ENCODE measurements at places on chromosomes 1 and 21.

GRCh38 chr1:174060090-174060489 lies 37.9 kb upstream of the RC3H1 start:
- no peak for DNase-seq

GRCh38 chr1:47424336-47424982 lies 8.4 kb downstream of the FOXE3 start:
- DNase-seq = no peak

DNA sequence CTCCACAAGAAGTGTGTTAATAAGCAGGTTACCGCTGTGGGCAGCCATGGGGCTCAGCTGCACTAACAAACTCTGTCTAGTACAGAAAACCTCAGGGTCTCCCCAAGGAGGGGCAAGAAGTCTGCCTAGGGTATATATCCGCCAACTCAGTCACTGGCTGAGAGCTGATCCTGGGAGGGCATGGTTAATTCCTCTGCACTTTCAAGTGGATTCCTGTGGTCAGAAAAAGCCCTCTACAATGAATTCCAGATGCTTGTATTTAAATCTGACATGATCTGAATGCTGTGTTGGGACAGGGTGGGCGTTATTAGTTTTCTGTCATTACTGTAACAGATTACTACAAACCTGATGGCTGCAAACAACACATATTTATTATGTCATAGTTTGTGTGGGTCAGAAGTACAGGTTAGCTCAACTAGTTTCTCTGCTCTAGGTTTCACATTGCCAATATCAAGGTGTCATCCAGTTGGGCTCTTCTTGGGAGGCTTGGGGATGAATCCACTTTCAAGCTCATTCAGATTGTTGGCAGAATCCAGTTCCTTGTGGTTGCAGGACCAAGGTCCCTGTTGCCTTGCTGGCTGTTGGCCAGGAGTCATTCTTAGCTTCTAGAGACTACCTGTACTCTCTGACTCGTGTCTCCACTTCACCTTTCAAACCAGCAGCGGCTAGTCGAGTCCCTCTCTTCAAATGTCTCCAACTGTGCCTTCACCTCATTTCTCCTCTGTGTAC lies 8.0 kb upstream of the SELE start:
- DNase-seq = no peak

- DNase-seq = no peak
Observed at GRCh38 chr1:78645723-78646122, 3.9 kb upstream of the IFI44 start.

DNA sequence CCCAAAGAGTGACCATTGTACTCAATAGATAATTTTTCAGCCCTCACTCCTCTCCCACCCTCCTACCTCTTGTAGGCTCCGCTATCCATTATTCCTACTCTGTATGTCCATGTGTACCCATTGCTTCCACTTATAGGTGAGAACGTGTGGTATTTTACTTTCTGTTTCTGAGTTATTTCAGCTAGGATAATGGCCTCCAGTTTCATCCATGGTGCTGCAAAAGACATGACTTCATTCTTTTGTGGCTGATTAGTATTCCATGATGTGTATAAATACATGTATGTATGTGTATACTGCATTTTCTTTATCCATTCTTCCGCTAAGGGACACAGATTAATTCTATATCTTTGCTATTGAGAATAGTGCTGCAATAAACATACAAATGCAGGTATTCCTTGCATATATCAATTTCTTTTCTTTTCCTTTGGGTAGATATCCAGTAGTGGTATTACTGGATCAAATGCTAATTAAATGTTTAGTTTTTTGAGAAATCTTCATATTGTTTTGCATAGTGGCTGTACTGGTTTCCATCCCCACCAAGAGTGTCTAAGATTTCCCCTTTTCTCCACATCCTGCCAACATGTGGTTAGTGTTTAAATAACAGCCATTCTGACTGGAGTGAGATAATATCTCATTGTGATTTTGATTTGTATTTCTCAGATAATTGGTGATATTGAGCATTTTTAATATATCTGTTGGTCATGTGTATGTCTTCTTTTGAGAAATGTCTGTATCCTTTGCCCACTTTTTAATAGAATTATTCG lies 4.9 kb downstream of the LY9 start:
- no peak for DNase-seq

GRCh38 chr1:70779571-70779970 lies 268.0 kb downstream of the PTGER3 start:
- no peak for DNase-seq

GRCh38 chr1:175572932-175573868 lies 170.2 kb downstream of the TNR start:
- no peak for DNase-seq
